Stimulated activated CD4-positive, alpha-beta T cell treated with anti-CD3 and anti-CD28 coated beads, Interleukin-2, amount 100 ng/mL, for 24 hours (primary cell): ENCODE measurements at places on chromosomes 11 and 22.

- DNase-seq, result peak; percentile 48
These were observed at the start of gene APOL3 for GRCh38 chr22:36160499-36160942. APOL3 (minus strand) TSS chr22:36160755; CDS start chr22:36149055, 11,700 bp downstream.

GRCh38 chr11:101288392-101288791 lies 158.8 kb upstream of the PGR start:
- no peak for DNase-seq

GRCh38 chr22:42644422-42645340 lies 4.3 kb upstream of the ATP5MGL start:
- DNase-seq, result no peak

DNA sequence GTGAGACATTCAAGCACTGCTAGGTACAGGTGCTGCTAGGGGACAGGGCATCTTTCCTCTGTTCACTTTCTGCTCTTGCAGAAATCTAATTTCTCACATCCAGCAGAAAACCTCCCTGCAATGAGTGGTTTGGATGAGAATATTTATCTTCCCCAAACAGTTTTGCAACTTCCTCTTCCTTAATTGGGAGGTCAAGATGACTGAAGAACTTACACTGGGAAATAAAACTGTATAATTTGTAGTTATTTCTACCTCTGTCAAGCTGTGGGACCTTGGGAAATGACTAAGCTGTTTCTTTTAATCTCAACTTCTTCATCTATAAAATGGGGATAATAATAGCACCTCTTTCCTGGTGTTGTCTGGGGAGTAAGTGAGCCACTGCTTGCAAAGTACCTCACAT lies 69.8 kb downstream of the PRR5L start:
- no peak for DNase-seq

DNA sequence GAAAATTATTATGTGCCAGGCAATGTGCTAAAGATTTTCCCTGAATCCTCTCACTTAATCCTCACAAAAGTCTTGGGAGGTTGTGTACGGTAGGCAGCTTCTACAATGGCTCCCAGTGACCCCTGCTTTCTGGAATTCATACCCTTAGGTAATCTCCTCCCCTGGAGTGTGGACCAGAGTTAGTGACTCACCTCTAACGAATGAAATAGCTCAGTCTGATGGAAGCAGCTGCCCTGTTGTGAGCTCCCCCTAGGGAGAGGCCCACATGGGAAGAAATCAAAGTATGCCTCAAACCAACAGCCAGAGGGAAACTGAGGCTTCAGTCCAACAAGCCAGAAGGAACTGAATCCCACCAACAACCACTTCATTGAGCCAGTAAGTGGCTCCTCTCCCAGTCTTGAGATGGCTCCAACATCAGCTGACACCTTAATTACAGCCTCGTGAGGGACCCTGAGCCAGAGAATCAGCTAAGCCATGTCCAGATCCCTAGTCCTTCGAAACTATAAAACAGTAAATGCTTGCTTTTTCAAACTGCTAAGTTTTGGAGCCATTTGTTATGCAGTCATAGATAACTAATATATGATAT lies 98.9 kb upstream of the ISX start:
- no peak for DNase-seq

DNA sequence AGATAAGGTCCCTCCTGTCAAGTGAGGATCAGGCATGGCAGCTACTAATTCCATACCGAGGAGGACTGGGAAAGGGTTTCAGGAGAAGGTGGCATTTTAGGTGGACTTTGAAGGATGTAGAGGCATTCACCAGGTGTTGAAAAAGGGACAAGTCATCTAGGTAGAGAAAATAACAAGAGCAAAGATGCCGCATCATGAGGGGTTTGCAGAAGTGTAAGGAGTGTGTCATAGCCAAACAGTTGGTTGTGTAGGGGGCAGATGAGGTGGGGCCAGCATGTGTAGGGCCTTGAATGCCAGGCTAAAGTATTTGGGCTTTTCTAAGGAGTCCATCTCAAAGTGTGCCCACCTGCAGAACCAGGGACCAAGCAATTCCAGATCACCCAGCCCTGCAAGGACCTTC lies 11.6 kb upstream of the LRRC32 start:
- no peak for DNase-seq

DNA sequence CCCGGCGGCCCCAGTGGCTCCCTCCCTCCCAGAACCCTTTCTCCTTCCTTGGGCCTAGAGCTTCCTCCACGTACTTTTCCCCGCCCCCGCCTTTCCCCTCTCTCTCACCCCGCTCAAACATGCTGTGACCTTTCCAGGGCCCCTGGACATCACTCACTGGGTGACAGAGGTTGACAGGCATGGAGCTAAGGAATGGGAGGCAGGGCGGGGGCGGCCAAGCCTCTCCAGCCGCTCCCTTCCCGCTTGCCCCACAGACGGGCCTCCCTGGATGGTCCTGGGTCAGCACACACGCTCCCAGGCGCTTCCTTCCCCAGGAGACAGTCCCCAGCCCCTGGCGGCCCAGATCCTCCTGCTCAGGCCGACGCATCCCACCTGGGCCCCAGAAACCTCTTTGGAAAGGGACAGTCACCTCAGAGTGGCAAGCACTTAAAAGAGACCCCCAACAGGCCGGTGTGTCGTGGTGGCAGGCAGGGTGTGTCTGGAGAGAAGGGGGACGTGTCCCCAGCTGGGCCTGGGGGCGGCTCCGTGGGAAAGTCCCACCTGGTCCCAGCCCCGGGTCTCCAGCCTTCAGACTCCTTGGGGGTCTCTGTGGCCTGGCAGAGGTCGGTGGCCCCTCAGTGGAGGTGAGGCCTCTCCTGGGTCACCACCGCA lies 8.8 kb downstream of the H19 start:
- DNase-seq, result no peak

- DNase-seq, result no peak
These were observed 840.2 kb upstream of the CNTN5 start for GRCh38 chr11:98180511-98180910.

GRCh38 chr11:15839061-15839460 lies 517.3 kb downstream of the SOX6 start:
- DNase-seq, result no peak
